ENCODE measurements at places on chromosomes 11 and 22. TPM values are rescaled to one million over a fixed set of nuclear protein-coding genes. Genes with fewer than 3 reads are reported as not detected.

Gene KCNQ1OT1
- total RNA-seq = 0.91 TPM

Gene KBTBD3
- 13.3 TPM for total RNA-seq

Gene CFAP68
- total RNA-seq = 26.6 TPM

Gene OR52E8
- not detected for total RNA-seq

Gene CLDN5
- 7.8 TPM for total RNA-seq

Gene SAA4
- 0.65 TPM for total RNA-seq

Gene DEAF1
- total RNA-seq = 52.5 TPM

Gene SYT12
- 55.6 TPM for total RNA-seq

Gene CD3E
- 3.4 TPM for total RNA-seq

- no peak overlapping the region for H3K27ac ChIP-seq
- no peaks in the 10 kb centered on the region for H3K27me3 ChIP-seq
These were observed 76.0 kb downstream of the UBASH3B start for GRCh38 chr11:122731500-122731913.

DNA sequence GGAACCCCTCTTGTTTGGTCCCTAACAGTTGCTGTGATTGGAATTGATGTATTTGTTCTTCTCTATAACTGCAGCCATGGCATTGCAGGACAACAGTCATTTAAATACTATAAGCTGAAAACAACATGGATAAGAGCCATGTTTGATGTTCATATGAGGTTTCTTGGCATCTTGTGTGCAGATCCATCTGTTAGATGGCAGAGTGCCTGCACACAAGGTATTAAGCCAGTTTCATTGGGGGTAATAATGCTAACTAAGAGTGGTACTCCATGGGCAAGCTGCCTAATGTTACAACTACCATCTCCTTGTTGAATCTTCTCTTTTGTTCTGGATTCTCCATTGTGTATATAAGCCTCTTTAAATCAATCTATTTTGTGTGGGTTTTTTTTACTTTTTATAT is 206.0 kb upstream of the CHORDC1 start:
- H3K4me1 ChIP-seq = no peaks in the 10 kb centered on the region
- no peaks in the 10 kb centered on the region for H3K27me3 ChIP-seq
- DNase-seq = no peak

DNA sequence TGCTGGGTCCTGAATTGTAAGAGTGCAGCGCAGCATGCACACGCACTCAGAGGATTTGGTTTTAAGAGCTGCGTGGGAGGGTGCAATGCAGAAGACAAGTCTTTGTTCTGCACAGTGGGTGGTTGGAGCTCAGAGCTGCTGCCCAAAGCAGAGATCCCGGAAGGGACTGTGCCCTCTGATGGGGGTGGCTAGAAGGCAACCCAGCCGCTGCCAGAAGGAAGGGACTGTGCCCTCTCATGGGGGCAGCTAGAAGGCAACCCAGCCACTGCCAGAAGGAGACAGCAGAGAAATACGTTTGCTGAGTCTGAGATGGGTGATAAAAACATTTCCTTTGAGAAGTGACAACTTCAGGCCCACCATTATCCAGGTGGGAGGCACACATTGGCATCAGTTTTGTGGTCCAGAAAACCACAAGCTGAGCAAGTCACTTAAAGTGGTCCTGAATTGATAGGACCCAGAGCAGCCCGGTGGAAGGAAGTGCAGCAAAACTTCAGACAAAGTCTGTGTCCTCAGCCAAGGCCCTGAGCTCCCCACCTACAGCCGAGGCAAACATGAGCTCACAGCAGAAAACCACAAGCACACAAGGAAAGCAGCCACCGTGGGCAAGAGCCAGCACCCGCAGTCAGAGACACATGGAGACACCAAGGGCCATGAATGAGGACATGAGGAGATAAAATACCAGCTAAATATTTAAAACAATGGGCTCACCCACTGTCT is 4.3 kb downstream of the KRTAP5-6 start:
- peak; percentile 20 for DNase-seq
- no peak overlapping the region for H3K4me3 ChIP-seq
- H3K27ac ChIP-seq = no peak overlapping the region
- peaks cover 7% of the 10 kb centered on the region for H3K4me1 ChIP-seq

DNA sequence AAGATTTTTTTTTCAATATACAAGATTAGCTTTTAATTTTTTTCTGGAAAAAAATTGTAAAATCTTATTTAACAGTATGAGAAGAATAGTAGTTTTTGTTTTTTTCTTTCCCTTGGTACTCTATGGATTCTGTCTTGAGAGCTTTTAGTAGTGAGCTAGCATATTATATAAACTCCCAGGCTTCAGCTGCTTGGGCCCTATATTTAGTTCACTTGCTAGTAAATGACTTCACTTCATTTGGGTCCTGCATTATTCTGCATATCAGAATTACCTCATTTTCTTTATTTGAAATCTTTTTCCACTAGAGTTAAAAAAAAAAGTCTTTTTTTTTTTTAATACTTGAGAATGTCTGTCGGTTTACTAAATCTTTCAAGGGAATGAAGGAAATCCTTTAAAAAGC is 33.1 kb downstream of the HIPK3 start:
- no peaks in the 10 kb centered on the region for H3K27me3 ChIP-seq
- no peak for DNase-seq
- no peak overlapping the region for H3K27ac ChIP-seq
- H3K36me3 ChIP-seq = no peaks in the 10 kb centered on the region
- no peak overlapping the region for H3K4me3 ChIP-seq

GRCh38 chr11:104390651-104391050 is 226.7 kb upstream of the PDGFD start:
- DNase-seq = no peak
- H3K4me1 ChIP-seq = no peaks in the 10 kb centered on the region
- H3K36me3 ChIP-seq = no peaks in the 10 kb centered on the region
- H3K4me3 ChIP-seq = no peak overlapping the region
- no peaks in the 10 kb centered on the region for H3K27me3 ChIP-seq

DNA sequence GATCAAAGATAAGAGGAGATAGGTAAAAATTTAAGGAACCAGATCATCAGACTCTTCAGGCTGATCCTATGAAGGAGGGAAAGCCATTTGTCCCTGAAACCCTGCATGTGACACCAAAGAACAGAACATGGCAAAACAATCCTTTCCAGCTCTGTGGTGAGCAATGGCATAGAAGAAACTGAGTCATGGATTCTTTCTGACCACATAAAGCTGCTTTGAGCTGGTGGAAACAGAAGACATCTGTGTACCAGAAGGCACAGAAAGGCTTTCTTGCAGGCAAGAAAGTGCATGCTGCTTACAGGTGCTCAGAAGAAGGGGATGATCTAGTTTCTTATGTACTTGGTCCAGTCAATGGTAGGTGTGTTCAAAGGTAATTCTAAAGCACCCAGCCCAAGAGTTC is 45.0 kb upstream of the APOA1 start:
- H3K4me1 ChIP-seq = no peaks in the 10 kb centered on the region
- H3K27me3 ChIP-seq = no peaks in the 10 kb centered on the region
- H3K27ac ChIP-seq = no peak overlapping the region
- H3K4me3 ChIP-seq = no peak overlapping the region
- no peaks in the 10 kb centered on the region for H3K36me3 ChIP-seq
- DNase-seq = no peak

- DNase-seq = no peak
- no peak overlapping the region for H3K4me3 ChIP-seq
- peaks cover 24% of the 10 kb centered on the region for H3K4me1 ChIP-seq
- no peaks in the 10 kb centered on the region for H3K27me3 ChIP-seq
- no peaks in the 10 kb centered on the region for H3K36me3 ChIP-seq
These were observed 128.2 kb downstream of the SGSM3 start for GRCh38 chr22:40498420-40499208.

DNA sequence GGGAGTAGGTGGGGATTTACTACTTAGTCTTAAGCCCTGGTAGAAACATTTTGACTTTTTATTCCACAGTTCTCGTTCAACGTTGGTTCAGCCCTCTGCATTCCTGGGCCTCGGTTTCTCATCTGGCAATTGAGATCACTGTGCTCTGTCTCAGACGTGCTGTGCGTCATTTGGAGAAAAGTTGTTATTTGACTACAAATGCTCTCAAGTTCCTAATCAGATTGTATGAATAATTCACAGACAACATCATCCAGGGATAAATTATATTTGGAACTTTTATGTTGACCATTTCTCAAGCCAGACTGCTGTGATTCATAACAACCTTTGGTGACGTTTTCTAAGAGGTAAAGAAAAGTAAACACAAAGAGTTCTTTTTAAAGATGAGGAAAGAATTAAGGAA is 69.2 kb downstream of the BLID start:
- no peaks in the 10 kb centered on the region for H3K27me3 ChIP-seq
- no peaks in the 10 kb centered on the region for H3K36me3 ChIP-seq
- no peak overlapping the region for H3K27ac ChIP-seq

DNA sequence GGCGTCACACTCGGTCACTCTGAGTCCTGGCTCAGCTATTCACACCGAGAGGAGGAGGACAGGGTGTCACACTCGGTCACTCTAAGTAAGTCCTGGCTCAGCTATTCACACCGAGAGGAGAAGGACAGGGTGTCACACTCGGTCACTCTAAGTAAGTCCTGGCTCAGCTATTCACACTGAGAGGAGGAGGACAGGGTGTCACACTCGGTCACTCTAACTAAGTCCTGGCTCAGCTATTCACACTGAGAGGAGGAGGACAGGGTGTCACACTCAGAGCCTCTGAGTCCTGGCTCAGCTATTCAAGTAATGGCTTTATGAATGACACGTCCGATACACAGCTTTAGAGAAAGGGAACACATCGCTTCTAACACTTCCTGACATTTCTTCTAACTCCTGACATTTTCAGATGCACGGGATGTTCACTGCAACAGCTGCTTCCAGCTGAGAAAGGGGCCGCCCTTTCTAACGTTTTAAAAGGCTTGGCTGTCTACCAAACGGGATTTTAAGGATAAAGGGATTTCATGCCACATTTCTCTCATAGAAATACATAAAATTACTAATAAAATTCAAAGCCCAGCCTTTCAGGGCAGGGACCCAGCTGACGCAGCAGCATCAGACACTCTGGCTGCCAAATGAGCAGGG is 28.1 kb downstream of the DRD4 start:
- peaks cover 7% of the 10 kb centered on the region for H3K4me1 ChIP-seq
- H3K27ac ChIP-seq = peak overlapping the region; percentile 27
- H3K27me3 ChIP-seq = no peaks in the 10 kb centered on the region

DNA sequence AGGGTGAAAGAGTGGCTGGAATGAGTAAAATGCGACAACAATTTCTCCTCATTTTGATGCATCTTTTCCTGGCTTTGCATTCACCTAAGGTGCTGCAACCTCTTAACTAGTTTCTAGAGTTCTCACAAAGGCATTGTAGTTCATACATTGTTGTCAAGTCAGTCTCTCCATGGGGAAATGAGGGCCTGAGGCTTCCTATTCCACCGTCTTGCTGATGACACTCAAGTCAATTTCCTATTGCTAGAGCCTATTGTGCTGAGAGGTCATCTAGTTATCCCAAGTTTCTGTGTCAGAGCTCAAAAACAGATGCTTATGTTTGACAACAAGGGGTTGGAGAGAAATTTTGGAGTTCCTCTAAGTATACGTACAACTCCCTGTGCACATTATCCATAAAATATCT is 11.6 kb upstream of the MS4A6A start:
- H3K4me1 ChIP-seq = no peaks in the 10 kb centered on the region
- peak overlapping the region; percentile 3 for H3K27ac ChIP-seq

DNA sequence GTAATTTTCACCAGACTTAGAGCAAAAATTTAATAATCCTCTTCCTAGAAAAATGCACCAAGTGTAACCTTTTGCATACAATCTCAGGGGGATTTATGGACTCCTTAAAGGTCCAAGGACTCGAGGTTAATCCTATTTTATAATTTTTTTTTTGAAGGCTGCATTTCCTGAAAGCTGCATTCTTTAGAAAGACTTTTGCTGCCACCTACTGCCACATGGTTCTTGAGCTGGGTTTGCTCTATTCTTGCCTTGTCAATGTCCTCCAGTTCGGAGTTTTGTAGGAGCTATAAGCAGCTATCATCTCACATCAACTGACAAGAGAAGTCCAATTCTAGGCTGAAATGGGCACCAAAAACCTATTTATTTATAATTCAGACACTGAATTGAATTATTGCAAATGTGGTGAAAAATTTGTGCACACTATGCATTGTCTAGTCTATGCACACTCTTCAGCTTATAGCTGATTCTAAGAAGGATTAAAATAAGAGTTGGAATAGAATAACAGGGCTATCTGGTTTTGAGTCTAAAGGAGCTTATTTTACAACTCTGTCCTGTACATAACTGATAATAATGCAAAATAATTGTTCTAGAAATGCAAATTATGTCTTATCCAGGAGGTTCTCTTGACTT is 31.3 kb downstream of the TRAF6 start:
- H3K36me3 ChIP-seq = no peaks in the 10 kb centered on the region
- H3K27ac ChIP-seq = no peak overlapping the region
- H3K27me3 ChIP-seq = no peaks in the 10 kb centered on the region
- peak; percentile 36 for DNase-seq

GRCh38 chr11:108220721-108221336 is 1.6 kb downstream of the NPAT start:
- peaks cover 44% of the 10 kb centered on the region for H3K4me1 ChIP-seq
- DNase-seq = no peak
- no peaks in the 10 kb centered on the region for H3K36me3 ChIP-seq
- no peaks in the 10 kb centered on the region for H3K27me3 ChIP-seq
- H3K4me3 ChIP-seq = no peak overlapping the region

DNA sequence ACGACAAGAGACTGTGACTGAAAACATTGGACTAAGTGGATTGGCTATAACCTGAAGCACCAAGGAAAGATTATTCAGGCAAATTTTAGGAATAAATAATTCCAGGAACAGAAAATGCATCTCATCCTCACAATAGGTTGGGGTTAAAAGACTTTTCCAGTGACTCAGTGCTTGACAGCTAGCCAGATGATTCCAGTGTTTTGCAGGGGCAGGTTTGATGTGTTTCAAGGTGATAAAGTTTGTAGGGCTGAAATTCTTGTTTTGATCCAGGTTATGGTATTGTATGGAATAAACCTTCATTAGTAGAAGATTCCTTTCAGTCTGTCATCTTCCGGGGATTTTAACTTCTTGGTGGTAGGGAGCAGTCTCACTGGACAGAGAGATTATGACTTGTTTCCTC is 2.3 kb downstream of the EXT2 start:
- H3K36me3 ChIP-seq = no peaks in the 10 kb centered on the region
- peaks cover 21% of the 10 kb centered on the region for H3K4me1 ChIP-seq
- H3K27ac ChIP-seq = no peak overlapping the region
- DNase-seq = no peak
- H3K27me3 ChIP-seq = no peaks in the 10 kb centered on the region

- no peak overlapping the region for H3K4me3 ChIP-seq
- no peaks in the 10 kb centered on the region for H3K36me3 ChIP-seq
- H3K27me3 ChIP-seq = no peaks in the 10 kb centered on the region
- H3K27ac ChIP-seq = no peak overlapping the region
These were observed 144.0 kb downstream of the TBC1D22A start for GRCh38 chr22:46906326-46907045.

GRCh38 chr11:119723243-119723951 is 5.6 kb downstream of the NECTIN1 start:
- H3K4me3 ChIP-seq = no peak overlapping the region
- no peaks in the 10 kb centered on the region for H3K27me3 ChIP-seq
- DNase-seq = no peak
- H3K4me1 ChIP-seq = peaks cover 18% of the 10 kb centered on the region
- H3K36me3 ChIP-seq = no peaks in the 10 kb centered on the region
- no peak overlapping the region for H3K27ac ChIP-seq

DNA sequence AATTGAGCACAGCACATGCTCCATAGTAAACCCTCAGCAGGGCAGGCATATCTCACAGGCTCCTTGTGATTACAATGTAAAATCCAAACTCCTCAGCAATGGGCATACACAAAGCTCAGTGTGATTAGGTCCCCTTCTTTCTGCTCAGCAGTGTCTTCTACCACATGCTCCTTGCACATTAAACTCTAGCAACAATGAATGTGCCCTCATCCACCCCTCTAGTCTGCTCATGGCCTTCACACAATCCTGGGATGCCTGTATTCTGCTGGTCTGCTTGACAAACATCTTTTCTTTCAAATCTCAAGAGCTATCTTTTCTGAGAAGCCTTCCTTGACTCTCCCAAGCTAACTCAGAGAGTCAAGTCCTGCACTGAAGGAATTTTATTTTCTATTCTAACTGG is 32.4 kb upstream of the DBX1 start:
- DNase-seq = no peak
- H3K27ac ChIP-seq = no peak overlapping the region
- peaks cover 4% of the 10 kb centered on the region for H3K27me3 ChIP-seq
- H3K36me3 ChIP-seq = no peaks in the 10 kb centered on the region

Measured in adrenal gland (tissue), 19 donors.